AG20443 (cell line): ENCODE measurements at places on chromosomes 16 and 17.

GRCh38 chr17:6627019-6627418 is 13.5 kb downstream of the KIAA0753 start:
- peak; percentile 18 for DNase-seq

GRCh38 chr16:19269098-19269497 is 16.4 kb upstream of the CLEC19A start:
- DNase-seq: no peak

- no peak for DNase-seq
These were observed 2.2 kb upstream of the PIGS start for GRCh38 chr17:28573521-28573920.

- DNase-seq: no peak
These were observed 37.7 kb downstream of the PLCG2 start for GRCh38 chr16:81816793-81817210.

GRCh38 chr16:16021988-16022682 is 72.7 kb downstream of the ABCC1 start:
- DNase-seq: peak; percentile 98

DNA sequence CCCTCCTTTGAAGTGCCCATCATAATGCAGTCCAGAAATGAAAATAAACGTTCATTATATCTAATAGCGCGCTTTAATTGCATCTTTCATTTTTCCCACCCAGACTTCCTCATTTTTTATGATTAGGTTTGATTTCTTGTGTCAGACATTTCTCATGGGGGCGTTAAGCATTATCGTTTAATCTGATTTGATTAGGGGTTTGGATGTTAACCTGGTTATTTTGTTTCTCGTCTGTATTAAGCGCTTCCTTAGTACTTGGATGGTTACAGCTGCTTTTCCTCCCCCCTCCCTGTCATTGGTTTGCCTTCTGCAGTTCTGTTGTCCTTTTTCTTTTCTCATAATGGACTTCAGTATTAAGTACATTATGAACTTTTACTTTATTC is 540 bp downstream of the MFSD11 start:
- DNase-seq: no peak

- no peak for DNase-seq
These were observed 9.3 kb upstream of the KREMEN2 start for GRCh38 chr16:2954656-2955381.

- DNase-seq: peak; percentile 91
These were observed 3.8 kb upstream of the HAP1 start for GRCh38 chr17:41738077-41738800.

DNA sequence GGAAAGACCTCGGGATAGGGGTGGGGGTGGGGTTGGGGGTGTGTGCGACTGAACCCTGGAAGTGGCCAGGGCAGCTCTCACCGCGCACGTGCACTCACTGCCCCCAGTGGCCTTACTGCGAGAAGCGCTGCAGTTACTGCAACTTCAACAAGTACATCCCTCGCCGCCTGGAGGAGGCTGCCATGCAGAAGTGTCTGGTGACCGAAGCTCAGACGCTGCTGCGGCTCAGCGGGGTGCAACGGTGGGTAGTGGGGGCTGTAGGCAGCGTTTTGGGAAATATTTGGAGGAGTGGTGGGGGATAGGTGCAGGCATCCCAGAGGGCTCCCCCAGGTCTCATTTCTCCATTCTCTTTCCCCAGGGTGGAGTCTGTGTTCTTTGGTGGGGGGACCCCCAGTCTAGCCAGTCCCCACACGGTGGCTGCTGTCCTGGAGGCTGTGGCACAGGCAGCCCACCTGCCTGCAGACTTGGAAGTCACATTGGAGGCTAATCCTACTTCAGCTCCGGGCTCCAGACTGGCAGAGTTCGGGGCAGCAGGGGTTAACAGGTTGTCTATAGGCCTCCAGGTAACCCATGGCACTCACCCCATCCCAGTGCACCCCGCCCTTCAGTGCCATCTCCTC is 972 bp downstream of the RSAD1 start:
- DNase-seq: peak; percentile 90

DNA sequence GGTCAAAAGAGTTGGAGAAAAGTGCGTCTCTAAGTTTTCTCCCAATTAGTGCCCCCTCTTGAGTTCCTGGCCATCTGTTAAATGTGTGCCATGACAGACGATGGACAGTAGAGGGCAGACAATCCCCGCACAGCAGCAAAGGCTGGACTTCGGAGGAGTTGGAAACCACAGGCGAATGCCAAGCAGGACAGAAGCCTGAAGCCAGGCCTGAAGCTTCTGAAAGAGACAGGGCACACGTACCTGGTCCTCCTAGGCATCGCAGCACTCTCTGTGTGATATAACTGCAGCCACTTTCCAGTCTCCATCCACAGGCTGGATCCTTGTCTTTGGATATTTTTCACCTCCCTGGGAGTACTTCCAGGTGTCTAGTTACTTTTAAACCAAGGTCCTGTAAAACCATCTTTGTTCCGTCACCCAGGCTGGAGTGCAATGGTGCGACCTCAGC is 14.5 kb downstream of the C17orf100 start:
- DNase-seq: peak; percentile 91

- DNase-seq: no peak
These were observed 1002.3 kb upstream of the CDH8 start for GRCh38 chr16:63038397-63039106.

GRCh38 chr17:17354560-17355349 is 51.6 kb downstream of the NT5M start:
- peak; percentile 87 for DNase-seq

DNA sequence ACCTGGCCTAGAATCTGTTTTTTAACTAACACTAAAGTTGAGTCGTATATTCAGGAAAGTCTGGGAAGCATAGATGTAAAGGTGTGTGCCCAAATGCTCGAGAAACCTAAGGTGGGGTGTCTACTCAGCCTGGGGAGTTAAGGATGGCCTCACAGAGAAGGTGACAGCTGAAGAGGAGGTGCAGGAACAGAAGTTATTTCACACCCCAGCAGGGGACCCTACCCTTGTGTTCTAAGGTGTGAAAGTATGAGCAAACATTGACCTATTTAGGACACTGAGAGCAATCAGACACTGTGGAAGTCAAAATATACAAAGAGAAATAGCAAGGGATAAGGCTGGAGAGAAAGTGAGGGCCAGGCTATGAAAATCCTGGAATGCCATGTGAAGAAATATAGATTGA is 49.0 kb upstream of the DHX40 start:
- DNase-seq: no peak

- DNase-seq: no peak
These were observed 372.5 kb upstream of the CDH8 start for GRCh38 chr16:62408760-62409159.

DNA sequence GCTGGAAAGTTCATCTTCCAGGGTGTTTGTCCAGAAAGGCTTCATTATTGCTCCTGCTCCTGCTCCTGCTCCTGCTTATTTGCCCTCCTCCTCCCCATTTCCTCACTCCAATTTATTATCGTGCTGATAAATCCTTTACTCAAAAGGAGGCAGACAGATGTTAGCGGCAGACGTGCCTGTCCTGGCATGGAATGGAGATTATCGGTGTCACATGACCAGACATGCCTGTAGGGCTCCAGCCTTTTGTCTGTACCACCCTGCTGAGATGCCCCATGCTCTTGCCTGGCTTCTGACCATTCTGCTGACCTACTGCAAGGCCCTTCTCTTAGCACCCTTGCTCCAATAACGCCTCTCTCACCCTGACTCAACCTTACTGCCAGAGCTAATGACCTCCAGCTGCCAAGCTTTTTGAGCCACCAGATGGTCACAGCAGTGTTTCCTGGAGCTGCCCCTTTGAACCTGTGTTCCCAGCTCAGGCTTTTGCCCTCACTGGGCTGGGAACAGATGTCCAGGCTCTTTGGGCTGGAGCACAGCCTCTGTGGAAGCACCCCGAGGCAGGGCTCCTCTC is 12.8 kb downstream of the DNAH9 start:
- no peak for DNase-seq

DNA sequence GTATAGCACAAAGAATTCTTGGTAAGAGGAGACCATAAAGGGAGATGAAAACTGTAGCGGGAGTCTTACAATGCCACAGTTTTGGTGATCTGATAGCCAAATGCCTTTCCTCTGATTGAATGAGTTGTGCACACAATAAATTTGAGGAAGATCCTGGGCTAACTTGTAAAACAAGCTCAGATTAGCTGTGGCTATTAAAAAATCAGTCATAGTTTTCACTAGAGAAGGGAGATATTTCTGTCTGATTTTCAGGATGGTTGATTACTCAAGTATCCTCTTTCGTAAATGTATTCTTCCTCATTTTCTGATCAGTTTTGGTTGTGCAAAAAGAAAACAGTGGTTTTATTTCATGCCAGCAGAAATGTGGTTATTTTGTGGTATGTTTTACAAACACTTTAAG is 9.1 kb upstream of the METTL9 start:
- peak; percentile 22 for DNase-seq

GRCh38 chr16:64013856-64014255 is 1108.0 kb downstream of the CDH11 start:
- DNase-seq: peak; percentile 14

- no peak for DNase-seq
These were observed 51.7 kb downstream of the TBX4 start for GRCh38 chr17:61503961-61504360.

DNA sequence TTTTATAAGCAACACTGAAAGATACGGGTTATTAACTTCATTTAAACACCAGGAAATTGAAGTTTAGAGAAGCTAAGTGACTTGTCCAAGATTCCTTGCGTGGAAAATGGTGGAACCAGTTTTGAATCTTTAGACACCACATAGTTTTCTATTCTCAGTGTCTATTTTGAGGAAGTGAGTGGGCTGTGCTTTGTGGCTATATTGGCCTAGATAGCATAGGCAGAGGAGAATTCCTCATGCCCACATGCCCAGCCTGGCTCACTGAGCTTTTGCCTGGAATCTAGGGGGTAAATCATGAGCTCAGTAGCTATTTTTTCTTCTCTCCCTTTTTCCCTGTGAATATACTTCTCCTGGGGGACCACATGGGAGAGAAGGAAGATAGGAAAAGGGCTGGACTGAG is 431.3 kb downstream of the HS3ST3B1 start:
- DNase-seq: no peak

GRCh38 chr16:68246666-68247065 is 1.5 kb downstream of the PLA2G15 start:
- DNase-seq: peak; percentile 52

DNA sequence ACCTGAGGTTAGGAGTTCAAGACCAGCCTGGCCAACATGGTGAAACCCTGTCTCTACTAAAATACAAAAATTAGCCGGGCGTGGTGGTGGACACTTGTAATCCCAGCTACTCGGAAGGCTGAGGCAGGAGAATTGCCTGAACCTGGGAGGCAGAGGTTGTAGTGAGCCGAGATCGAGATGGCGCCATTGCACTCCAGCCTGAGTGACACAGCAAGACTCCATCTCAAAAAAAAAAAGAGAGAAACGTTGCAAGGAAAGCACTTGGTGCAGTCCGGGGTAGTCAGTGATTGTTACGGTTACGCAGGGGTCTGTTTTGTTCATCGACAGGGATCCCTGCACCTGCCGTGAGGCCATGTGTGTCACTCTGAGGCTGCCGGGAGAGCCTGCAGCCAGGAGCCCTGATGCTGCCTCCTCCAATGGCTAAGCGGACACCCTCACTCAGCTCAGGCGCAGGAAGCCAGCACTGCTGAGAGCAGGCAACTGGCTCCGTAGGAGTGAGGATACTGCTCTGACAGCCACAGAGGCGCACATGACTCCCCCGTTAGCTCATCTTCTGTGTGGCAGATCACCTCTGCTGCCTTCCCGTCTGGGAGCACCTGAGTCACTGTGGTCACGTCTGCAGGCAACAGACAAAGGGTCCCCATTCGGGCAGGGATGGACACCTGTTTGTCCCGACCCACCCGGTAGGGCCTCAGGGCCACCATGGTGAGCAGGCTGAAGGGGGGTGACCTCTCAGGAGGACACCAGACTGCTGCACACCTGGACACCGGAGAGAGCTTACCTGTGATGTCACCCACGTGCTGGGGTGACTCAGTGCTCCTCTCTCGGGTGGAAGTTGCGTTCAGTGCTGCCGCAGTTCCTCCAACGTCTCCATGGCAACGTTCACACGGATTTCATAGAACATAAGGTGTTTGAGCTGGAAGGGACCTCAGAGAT is 5.2 kb upstream of the RAB26 start:
- no peak for DNase-seq

DNA sequence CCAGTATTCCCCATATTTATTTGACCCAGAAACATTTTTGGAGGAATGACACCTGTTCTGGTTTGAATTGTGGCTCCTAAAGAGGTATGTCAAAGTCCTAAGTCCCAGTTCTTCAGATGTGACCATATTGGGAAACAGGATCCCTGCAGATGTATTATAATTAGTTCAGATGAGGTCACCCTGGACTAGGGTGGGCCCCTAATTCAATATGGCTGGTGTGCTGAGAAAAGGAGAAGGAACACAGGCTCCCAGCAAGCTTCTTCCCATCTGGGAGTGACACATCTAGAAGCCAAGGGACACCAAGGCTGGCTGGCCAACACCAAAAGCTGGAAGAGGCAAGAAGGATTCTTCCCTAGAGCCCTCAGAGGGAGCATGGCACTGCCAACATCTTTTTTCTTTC is 3.8 kb upstream of the GCSH start:
- DNase-seq: no peak
